Kidney epithelial cell (primary cell): ENCODE measurements at places on chromosomes 2 and 18. TPM values are rescaled to one million over a fixed set of nuclear protein-coding genes. Genes with fewer than 3 reads are reported as not detected.

- DNase-seq = no peak
These were observed 321.0 kb upstream of the NRP2 start for GRCh38 chr2:205361272-205361671.

DNA sequence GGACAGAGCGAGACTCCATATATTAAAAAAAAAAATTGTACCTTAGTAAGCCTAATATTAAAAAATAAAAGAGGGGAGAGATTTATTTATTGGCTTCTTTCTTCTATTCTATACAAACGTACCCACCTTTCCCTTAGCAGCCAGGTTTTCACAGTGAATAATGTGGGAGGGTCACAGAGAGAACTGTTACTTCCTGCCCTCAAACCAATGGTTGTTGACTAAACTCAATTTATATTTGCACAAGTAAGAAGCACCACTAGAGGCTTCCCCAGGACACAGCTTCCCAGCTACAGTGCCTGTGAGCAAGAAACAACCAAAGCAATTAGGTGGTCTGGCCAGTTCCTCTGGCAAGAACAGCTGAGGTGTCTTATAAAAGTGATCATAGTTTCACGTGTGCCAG is 28.9 kb upstream of the GALR1 start:
- DNase-seq = no peak

DNA sequence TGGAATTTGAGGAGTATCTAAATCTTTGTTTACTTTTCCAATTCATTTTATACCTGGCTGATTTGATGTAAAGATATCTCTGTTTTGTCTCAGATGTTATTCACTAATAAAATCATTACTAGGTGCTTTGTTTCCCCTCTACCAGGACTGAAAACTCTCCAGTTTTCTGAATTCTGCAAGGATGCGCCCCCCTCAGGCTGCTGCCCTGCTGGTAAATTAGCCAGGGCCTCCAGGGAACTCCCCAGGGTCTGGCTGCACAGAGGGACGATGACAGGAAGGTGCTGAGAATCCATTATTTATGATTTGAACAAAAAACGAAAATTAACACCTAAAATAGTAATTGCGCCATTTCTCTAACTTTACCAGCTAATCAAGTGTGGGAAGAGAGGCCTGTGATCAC is 541.2 kb upstream of the POU3F3 start:
- no peak for DNase-seq

DNA sequence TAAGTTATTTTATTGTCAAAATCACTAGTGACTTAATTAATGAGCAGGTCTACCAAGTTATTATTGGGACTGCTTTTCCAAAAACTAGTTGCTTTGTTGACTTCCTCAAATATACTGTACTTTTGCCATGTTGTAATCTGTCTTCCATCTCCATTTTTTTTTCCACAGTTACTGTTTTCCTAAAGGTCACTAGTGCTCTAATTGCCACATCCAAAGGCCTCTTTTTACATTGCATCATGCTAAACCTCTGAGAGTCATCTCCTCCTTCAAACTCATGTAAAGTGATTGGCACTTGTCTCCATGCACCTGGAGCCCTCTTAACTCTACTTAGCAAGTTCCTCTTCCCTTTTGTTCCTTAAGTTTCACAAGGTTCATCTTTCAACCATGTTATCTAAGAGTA is 11.8 kb downstream of the PMAIP1 start:
- no peak for DNase-seq

- DNase-seq = no peak
These were observed 35.2 kb upstream of the KLF11 start for GRCh38 chr2:10007921-10008808.

DNA sequence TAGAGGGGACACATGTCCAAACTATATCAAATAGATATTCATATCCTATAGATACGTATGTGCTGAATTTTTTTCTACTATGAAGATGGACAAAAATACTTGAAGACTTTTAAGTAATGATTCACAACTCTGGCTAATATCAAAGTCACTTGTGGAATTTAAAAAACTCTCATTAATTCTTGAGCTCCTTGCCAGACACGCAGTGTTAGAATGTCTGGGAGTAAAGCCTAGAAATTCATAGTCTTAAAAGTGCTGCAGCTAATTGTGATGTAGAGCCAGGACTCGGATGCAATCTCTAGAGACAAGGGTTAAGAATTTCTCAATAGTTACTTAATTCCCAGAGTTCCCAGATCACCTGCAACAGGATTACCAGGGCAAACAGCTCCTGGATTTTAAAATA is 107.4 kb downstream of the ARL6IP6 start:
- no peak for DNase-seq

GRCh38 chr18:79989195-79989497 is 783 bp upstream of the TXNL4A start:
- DNase-seq = no peak

DNA sequence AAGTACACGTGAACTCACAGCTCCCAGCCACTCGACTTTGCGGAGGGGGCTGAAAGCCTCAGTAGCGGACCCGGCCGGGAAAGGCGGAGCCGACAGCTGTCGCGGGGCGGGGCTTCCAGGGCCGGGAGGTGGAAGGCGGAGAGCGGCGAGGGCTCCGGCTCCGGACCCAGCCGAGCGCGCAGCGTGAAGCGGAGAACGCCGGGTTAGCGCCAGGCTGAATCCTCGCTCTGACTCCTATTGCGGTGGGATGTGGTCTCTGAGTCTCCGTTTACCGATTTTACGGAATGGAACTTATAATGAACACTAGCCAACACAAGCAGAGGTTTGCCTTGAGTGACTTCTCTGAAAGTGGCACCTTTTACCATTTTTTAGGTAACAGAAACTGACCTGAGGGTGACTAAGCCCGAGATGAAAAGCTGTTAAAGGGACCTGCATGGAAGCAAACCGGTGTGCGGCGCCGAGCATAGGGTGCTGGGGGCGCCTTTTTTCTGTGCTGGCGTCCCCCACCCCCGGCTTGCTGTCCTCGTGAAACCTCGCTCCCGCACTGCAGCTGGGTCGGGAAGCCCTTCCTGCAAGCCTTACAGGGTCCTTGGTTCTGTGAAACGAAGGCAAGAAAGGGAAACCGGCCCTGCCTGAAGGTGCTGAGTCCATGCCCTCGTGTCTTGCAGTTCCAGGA is 72.9 kb downstream of the EN1 start:
- no peak for DNase-seq

DNA sequence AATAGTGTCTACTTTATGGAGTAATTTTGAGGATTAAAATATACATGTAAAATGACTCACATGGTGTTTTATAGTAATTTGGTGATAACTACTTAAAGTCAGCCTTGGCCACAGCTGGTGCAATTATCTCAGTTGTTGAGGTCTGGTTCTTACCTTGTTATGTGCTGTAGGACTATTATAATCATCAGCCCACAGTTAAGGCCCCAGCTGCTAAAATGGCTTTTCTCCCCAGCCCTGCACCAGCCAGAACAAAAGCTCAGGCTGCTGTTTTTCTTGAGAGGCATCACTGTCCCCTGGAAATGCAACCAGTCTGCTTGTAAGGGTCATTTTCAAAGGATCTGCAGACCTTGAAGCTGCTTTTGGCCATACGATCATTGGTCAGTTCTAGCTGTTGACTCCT is 283.3 kb upstream of the THUMPD2 start:
- DNase-seq = no peak

SP140L gene
- 7.9 and 14.2 TPM in 2 replicates for total RNA-seq

ARHGAP28 gene
- total RNA-seq = 4.6 and 6.0 TPM in 2 replicates

B3GNT2 gene
- 15.5 and 16.1 TPM in 2 replicates for total RNA-seq

UNC80 gene
- not detected in 2 replicates for total RNA-seq

ELAC1 gene
- 7.1 and 9.7 TPM in 2 replicates for total RNA-seq

DSC2 gene
- 29.7 and 31.8 TPM in 2 replicates for total RNA-seq

KCNF1 gene
- total RNA-seq = 3.1 TPM in 2 replicates
